HCT116 (cell line): ENCODE measurements at places on chromosomes 6 and 20. TPM values are rescaled to one million over a fixed set of nuclear protein-coding genes. Genes with fewer than 3 reads are reported as not detected.

The CTAGE9 gene
- not detected for total RNA-seq

The MYO6 gene
- total RNA-seq = 44.1 TPM

The ECT2L gene
- not detected for total RNA-seq

- H3K27me3 ChIP-seq = no peaks in the 10 kb centered on the region
- H3K4me1 ChIP-seq = no peaks in the 10 kb centered on the region
- no peak overlapping the region for H3K4me3 ChIP-seq
- DNase-seq = no peak
- H3K27ac ChIP-seq = no peak overlapping the region
Measured at GRCh38 chr6:18577491-18577890, 190.3 kb downstream of the RNF144B start.

DNA sequence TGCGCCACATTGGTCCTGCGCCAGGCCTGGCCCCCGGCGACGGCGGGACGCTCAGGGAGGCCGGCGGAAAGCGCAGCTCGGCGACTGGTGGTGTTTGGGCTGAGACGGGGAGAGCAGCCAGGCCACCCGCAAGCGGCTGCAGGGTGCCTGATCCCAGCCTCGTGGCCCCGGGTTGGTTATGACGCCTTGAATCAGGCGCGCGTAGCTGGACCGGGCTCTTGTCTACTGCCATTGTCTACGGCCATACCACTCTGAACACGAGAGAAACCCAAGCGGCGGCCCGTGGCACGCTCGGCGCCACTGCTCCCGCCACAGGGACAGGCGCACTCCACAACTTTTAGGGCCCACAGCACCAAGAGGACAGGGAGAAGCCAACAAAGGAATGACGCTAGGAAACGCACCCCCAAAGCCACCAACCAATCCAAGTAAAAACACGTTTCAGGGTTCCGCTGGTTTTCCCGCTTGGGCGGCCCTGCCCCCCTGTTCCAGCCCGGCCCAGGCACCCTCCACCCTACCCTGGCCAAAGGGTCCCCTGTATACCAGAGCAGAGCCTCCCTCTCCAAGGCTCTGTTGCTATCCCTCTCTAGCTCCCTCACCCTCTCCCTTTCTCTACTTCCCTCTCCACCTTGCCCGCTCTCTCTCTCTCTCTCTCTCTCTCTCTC, 1849.3 kb upstream of the DEFB115 start:
- no peak for DNase-seq
- H3K36me3 ChIP-seq = no peaks in the 10 kb centered on the region
- no peak overlapping the region for H3K4me3 ChIP-seq
- no peaks in the 10 kb centered on the region for H3K27me3 ChIP-seq
- H3K27ac ChIP-seq = no peak overlapping the region
- H3K4me1 ChIP-seq = no peaks in the 10 kb centered on the region

- no peaks in the 10 kb centered on the region for H3K27me3 ChIP-seq
- peak overlapping the region; percentile 83 for H3K27ac ChIP-seq
- DNase-seq = no peak
- peaks cover 11% of the 10 kb centered on the region; the same call in 1 of the 2 replicates for H3K36me3 ChIP-seq
Measured at GRCh38 chr20:45405571-45406259, 2.4 kb upstream of the DBNDD2 start.

DNA sequence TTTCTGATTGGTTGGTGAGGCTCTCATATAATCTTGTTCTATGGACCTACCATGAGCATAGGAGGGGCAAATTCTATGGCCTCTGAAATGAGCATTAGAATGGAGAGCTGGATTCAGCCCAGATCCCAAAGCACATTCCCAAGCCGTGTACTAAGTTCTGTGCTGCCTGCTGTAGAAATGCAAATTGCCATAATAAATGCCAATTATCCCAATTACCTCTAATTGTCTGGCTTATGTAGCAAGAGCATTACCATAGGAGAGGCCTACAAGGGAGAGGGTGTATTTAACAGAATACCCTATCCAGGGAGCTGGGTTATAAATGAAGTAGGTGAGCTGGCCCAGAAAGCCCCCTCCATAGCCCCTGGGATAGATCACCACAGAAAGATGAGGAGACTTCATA, 126.8 kb downstream of the LRFN2 start:
- no peaks in the 10 kb centered on the region for H3K4me1 ChIP-seq
- no peaks in the 10 kb centered on the region for H3K36me3 ChIP-seq
- H3K4me3 ChIP-seq = no peak overlapping the region
- no peak for DNase-seq

DNA sequence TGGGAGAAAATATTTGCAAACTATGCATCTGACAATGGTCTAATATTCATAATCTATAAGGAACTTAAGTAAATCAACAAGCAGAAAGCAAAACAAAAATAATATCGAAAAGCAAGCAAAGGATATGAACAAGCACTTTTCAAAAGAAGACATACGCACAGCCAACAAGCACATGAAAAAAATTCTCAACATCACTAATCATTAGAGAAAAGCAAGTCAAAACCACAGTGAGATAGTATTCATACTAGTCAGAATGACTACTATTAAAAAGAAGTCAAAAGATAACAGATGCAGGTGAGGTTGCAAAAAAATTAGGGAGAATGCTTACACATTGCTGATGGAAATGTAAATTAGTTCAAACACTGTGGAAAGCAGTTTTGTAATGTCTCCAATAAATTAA, 410.2 kb downstream of the MMUT start:
- H3K36me3 ChIP-seq = no peaks in the 10 kb centered on the region
- H3K27me3 ChIP-seq = no peaks in the 10 kb centered on the region
- no peak for DNase-seq
